HCT116 (cell line): ENCODE measurements at places on chromosomes 1 and 21.

GRCh38 chr1:89908672-89909436 lies 86.1 kb upstream of the ZNF326 start:
- no peak for DNase-seq
- no peaks in the 10 kb centered on the region for H3K27me3 ChIP-seq
- no peaks in the 10 kb centered on the region for H3K36me3 ChIP-seq
- no peak overlapping the region for H3K27ac ChIP-seq
- H3K4me1 ChIP-seq, result peaks cover 54% of the 10 kb centered on the region

DNA sequence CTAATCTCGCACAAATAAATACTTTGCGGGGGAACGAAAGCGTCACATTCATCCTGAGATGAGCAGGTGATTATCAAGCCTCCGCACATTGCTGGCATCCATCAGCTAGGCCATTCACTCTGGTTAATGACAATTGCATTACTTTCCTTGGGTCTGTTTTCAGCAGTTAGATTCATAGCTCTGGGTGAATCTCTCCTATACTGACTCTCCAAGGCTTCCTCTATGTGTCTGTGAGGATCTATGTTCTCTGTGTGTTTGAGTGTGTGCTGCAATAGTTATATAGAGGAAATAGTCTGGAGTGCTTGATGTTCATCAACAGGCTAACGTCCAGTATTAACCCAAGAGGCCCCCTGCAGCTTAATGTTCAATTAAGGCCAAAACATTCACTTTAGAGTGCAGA lies 133.0 kb upstream of the CTTNBP2NL start:
- H3K27ac ChIP-seq, result no peak overlapping the region
- H3K27me3 ChIP-seq, result peaks cover 11% of the 10 kb centered on the region; the same call in 1 of the 2 replicates
- no peaks in the 10 kb centered on the region for H3K4me1 ChIP-seq
- DNase-seq, result no peak
- H3K4me3 ChIP-seq, result no peak overlapping the region

DNA sequence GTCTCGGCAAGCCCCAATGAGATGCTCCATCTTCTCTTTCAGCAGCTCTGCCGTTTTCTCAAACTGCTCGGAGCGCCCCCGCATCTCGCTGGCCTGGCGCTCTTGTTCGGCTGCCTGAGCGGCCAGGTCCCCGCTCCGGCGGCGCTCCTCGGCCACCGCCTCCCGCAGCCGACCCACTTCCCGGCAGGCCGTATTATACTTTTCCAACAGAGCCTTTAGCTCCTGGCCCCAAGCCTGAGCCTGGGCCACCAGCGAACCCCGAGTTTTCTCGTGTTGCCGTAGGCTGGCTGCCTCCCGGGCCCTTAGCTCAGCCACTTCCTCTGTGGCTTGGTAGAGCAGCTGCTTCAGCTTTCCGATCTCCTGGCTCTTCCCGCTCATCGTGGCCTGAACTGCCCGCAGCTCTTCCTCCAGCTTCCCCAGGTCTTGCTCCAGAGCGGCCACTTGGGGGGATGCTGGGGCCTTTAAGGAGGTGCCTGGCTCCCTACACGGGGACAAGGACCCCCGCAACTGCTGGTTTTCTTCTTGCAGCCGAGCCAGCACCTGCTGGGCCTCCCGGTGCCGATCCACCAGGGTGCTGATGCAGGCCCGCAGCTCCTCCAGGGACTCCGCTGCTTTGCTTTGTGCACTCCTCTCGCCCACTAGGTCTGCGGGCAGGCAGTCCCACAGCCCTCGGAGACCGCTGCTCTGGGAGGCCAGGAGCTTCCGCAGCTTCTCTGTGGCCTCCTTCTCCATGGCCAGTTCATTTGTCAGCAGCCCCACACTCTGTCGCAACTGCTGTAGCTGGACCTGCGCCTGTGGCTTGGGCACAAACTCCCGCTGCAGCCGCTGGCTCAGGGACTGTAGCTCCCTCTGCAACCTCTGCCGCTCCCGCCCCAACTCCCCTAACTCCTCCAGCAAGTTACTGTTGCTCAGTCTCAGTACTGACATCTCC lies 13.4 kb upstream of the PIAS3 start:
- DNase-seq, result no peak
- no peaks in the 10 kb centered on the region for H3K36me3 ChIP-seq
- H3K27me3 ChIP-seq, result no peaks in the 10 kb centered on the region
- H3K4me3 ChIP-seq, result no peak overlapping the region

GRCh38 chr1:11458811-11459275 lies 20.1 kb upstream of the DISP3 start:
- H3K4me1 ChIP-seq, result no peaks in the 10 kb centered on the region
- H3K27ac ChIP-seq, result no peak overlapping the region
- H3K36me3 ChIP-seq, result no peaks in the 10 kb centered on the region
- no peak overlapping the region for H3K4me3 ChIP-seq
- peaks cover 32% of the 10 kb centered on the region for H3K27me3 ChIP-seq

- no peaks in the 10 kb centered on the region for H3K4me1 ChIP-seq
- DNase-seq, result no peak
Measured at GRCh38 chr1:78682496-78682895, 32.9 kb downstream of the IFI44 start.

DNA sequence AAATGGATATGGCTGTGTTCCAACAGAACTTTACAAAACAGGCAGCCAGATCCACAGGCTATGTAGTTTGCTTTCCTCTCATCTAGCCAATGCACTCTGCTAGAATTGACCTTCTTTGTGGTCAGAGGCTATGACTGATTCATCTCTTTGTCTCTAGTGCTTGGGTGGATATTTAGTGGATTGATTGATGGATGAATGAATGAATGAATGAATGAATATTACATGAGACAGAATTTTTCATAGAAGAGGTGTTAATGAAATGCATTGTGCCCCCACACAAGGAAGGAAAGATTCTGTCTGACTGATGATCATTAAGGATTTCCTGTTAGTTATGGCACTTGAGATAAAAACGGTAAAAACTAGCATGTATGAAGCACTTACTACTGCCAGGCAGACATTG lies 50.5 kb upstream of the ZYG11A start:
- no peak overlapping the region for H3K27ac ChIP-seq
- no peaks in the 10 kb centered on the region for H3K27me3 ChIP-seq
- no peak for DNase-seq
- H3K4me1 ChIP-seq, result no peaks in the 10 kb centered on the region

DNA sequence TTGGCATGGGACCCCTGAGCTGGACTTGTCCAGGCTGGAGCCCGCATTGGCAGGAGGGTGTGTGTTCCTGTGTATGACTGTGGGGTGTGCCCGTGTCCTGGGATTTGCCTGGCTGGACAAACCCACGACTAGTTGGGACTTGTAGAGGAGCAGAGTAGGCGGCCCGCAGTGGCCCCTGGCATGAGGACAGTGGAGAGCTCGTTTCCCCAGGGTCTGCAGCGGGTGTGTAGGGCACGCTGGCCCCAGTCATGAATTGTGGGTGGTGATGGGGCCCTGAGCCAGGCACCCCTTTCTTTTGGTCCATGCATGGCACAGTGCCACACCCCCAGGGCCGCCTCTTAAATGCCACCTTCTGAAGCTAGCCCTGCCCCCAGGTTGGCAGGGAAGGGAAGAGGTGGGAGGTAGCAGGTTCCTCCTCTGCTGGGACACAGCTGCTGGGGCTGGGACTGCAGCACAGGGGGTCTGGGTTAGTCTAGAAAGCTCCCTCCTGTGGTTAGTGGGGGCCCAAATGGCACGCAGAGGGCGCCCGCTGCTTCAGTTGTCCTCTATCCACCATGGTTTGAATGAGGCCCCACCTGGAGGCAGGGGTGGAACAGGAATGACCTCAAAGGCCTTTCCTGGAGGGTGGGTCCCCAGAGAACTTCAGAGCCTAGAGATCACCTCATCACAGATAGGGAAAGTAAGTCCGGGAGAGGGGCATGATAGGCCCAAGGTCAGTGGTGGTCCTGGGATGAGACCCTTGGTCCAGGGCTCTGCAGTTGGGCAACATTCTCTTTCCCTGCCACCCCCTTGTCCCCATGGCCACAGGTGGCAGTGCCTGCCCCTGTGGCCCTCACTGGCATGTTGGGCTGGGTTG lies 4.1 kb downstream of the CROCC start:
- H3K36me3 ChIP-seq, result 0 out of 2 replicates have a peak, but pooled peaks cover 3% of the 10 kb centered on the region
- H3K4me1 ChIP-seq, result peaks cover 6% of the 10 kb centered on the region
- no peak for DNase-seq
- no peak overlapping the region for H3K4me3 ChIP-seq
- H3K27ac ChIP-seq, result no peak overlapping the region

GRCh38 chr1:166121010-166121409 lies 45.8 kb downstream of the FAM78B start:
- DNase-seq, result no peak
- peaks cover 2% of the 10 kb centered on the region; the same call in 1 of the 2 replicates for H3K27me3 ChIP-seq
- no peaks in the 10 kb centered on the region for H3K36me3 ChIP-seq
- H3K27ac ChIP-seq, result no peak overlapping the region
- no peaks in the 10 kb centered on the region for H3K4me1 ChIP-seq

GRCh38 chr1:219189952-219190351 lies 16.3 kb downstream of the LYPLAL1 start:
- H3K27ac ChIP-seq, result no peak overlapping the region
- DNase-seq, result no peak
- no peaks in the 10 kb centered on the region for H3K36me3 ChIP-seq
- no peaks in the 10 kb centered on the region for H3K4me1 ChIP-seq

DNA sequence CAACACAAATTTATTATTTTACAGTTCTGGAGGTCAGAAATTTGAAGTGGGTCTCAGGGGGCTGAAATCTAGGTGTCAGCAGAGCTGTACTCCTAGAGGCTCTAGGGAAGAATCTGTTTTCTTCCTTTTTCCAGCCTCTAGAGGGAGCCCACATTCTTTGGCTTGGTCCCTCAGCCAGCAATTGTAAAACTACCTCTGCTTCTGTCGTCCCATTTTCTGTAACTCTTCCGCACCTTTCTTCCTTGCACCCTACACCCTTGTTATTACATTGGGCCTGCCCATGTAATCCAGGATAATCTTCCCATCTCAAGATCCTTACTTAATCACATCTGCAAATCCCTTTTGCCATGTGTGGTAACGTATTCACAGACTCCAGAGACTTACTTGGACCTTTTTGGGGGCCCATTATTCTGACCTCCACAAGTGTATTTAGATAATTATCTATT lies 24.8 kb upstream of the THEM4 start:
- H3K27me3 ChIP-seq, result no peaks in the 10 kb centered on the region
- H3K27ac ChIP-seq, result no peak overlapping the region
- H3K4me3 ChIP-seq, result no peak overlapping the region

DNA sequence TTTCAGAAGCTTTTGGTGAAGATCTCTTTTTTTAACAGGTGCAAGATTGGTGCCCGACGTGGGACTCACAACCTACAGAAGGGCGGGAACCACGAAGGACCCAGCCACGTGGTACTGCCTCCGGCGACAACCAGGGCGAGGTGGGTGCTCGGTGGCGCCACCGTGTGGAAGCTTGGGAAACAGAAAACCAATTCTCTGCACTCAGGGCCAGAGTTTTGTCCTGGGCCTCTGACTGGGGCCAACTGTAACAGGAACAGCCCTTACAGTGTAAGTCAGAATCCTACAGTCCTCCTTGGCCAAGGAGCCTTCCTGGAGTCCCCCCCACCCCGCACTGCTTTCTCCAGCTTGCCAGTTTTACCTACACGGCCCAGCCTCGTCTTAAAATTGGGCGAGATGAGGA lies 11.6 kb upstream of the S100A7A start:
- peak; percentile 39 for DNase-seq
- no peak overlapping the region for H3K27ac ChIP-seq
- no peaks in the 10 kb centered on the region for H3K36me3 ChIP-seq

- peak overlapping the region; percentile 90 for H3K4me3 ChIP-seq
- no peak for DNase-seq
- H3K27ac ChIP-seq, result peak overlapping the region; percentile 60; the same call in 1 of the 2 replicates
- peaks cover 28% of the 10 kb centered on the region for H3K4me1 ChIP-seq
Measured at GRCh38 chr1:160097151-160097910, 1.1 kb downstream of the IGSF8 start.

DNA sequence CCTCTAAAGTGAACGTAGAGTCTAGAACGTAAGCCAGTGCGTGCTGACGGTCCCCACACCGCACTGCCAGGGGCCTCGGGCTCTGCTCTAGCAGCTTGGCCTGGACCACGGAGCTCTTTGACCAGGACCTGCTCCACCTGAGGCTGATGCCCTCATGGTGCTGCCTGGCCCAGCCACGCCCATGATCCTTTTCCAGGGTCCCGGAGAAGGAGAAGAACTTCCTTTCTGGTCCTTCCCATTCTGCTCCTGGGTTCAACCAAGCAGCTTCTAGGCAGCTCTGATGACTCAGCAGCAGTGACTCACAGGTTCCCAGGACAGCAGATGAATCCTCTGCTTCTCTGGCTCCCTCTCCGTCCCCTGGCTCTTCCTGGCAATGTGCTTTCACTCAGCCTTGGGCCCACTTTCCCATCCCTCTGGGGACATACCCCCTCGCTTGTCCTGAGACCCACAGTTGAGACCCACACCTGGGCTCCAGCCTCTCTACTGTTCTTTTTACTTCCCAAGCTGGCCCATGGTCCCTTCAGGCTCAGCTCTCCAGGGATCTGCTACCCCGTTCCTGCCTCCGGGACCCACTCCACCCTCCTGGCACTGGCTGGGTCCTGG lies 246.3 kb upstream of the RAB4A start:
- no peaks in the 10 kb centered on the region for H3K36me3 ChIP-seq
- no peaks in the 10 kb centered on the region for H3K27me3 ChIP-seq
- peaks cover 12% of the 10 kb centered on the region for H3K4me1 ChIP-seq
- no peak overlapping the region; the same call in 1 of the 2 replicates for H3K27ac ChIP-seq
- peak; percentile 57 for DNase-seq

DNA sequence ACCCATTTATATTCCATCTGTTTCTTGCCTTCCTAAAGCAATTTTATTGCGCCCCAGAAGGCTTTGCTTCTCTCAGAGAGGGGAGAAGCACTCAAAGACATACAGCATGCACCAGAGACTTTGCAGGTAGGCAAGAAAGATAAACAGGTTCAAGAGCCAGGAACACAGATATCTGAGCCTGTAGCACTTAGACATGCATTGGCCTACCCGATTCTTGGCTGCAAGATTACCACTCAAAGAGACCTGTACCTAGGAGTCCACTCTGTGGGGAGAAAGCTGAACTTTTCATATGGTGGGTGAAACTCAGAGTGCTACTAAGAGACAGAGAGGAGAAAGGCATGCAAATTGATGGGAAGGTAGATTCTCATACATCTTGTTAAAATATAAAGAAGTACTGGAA lies 609.4 kb upstream of the PKN2 start:
- no peak for DNase-seq
- no peak overlapping the region for H3K27ac ChIP-seq
- H3K4me3 ChIP-seq, result no peak overlapping the region
- no peaks in the 10 kb centered on the region for H3K27me3 ChIP-seq
- no peaks in the 10 kb centered on the region for H3K4me1 ChIP-seq

DNA sequence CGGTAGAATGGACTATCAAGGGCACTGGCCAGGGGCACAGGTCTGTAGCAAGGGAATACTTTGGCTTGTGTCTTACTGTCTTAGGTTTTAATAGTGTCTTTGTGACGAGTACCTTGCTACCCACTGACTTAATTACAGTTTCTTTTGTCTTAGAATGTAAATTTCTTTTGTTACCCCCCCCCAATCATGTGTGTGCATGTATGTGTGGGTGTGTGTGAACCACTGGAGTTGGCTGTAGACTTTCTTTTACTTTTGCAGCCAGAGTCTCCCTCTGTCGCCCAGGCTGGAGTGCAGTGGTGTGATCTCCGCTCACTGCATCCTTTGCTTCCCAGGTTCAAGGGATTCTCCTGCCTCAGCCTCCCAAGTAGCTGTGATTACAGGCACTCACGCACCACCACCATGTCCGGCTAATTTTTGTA lies 61.8 kb upstream of the CLDN14 start:
- peaks cover 42% of the 10 kb centered on the region for H3K27me3 ChIP-seq
- H3K36me3 ChIP-seq, result no peaks in the 10 kb centered on the region
- no peaks in the 10 kb centered on the region for H3K4me1 ChIP-seq
- H3K4me3 ChIP-seq, result no peak overlapping the region

GRCh38 chr1:55717111-55717510 lies 501.9 kb upstream of the USP24 start:
- no peaks in the 10 kb centered on the region for H3K36me3 ChIP-seq
- H3K27ac ChIP-seq, result no peak overlapping the region
- no peak overlapping the region for H3K4me3 ChIP-seq
- H3K4me1 ChIP-seq, result no peaks in the 10 kb centered on the region
